ENCODE measurements at places on chromosomes 4 and X.

GRCh38 chr4:16916719-16917337 is 18.4 kb upstream of the LDB2 start:
- peak; percentile 80 for DNase-seq

DNA sequence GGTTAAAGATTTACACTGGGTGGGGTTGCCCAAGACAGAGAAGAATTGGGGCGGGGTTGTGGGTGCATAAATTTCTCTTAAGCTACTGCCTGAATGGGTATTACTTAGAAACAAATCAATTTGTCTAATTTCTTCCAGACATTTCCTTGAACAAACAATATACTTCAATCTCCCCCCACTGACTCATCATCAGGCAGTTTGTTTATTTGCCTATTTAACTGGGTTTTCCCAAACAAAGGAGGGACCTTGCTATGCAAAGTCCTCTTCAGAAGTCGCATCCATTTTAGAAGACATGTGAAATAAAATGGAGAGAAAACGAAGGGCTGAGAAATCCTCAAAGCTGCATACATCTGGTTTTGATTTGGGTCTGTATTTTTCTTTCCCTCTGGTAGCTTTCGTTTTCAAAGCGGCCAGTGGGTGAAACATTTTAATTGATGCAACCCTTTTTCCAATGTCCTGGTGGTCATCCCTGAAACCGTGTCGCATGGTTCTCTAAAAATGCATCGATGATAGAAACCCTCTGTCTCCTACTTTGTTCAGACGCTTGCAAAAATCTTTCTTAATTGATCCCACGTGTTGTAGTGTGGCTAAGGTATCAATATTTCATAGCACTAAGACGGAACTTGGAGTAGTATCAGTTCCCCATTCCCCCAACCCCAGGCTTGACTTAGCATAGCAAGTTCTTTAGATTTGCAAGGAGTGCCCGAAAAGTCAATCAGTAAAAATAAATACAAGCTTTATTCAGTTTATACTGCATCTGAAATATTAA is 115.1 kb upstream of the MXRA5 start:
- peak; percentile 16 for DNase-seq

DNA sequence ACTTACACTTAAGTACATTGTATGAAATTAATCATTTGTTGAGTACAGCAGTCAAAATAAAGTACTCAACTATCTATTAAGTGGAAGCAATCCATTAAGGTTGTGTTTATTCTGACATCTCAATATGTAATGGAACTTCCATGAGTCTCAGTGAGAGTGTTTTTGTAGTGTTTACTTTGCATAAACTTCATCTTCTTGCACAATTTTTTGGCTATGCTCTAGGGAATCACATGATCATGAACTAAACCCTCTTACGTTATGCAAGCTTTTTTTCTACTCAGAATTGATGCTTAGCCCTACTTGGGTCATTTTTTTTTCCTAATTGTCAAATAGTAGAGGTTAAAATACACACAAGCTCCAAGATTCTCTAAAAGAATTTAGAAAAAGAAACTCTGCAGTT is 21.1 kb upstream of the PIGA start:
- DNase-seq, result peak; percentile 12

- no peak for DNase-seq
These were observed 3.1 kb downstream of the COX18 start for GRCh38 chr4:73066445-73066844.

DNA sequence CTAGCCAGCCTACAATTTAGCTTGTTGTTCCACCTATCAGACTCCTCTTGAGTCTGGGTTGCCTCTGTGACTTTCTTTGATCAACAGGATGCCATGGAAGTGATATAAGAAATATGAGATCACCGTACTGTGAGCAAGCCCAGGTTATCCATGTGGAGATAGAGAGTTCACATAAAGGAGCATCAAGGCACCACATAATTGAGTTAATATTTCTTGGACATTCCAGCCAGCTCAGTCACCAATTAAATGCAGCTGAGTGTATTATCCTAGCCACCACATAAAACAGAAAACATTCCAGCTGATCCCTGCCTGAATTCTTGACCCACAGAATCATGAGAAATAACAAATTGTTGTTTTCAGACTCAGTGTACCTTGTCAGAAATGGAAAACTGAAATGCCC is 253.6 kb downstream of the PPP1R2C start:
- no peak for DNase-seq

GRCh38 chrX:18594079-18594478 is 77.8 kb downstream of the RS1 start:
- no peak for DNase-seq

DNA sequence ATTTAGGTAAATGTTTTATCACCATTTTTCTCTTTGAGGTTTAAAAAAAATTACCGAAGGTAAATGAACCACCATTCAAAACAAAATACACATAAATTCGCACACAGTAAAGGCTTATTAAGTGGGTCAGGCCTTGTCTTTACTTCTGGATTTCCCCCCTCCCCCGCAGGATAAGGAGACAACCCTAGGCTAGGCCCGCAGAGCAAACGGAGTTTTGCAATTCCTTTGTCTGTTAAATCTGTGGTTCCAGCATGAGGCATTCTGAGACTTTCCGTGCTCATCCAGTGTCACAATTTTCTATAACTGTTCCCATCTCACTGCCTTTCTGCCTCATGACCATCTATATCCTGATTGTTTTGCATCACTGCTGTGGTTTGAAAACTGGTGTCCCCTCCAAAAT is 307.4 kb downstream of the DCHS2 start:
- DNase-seq, result no peak

DNA sequence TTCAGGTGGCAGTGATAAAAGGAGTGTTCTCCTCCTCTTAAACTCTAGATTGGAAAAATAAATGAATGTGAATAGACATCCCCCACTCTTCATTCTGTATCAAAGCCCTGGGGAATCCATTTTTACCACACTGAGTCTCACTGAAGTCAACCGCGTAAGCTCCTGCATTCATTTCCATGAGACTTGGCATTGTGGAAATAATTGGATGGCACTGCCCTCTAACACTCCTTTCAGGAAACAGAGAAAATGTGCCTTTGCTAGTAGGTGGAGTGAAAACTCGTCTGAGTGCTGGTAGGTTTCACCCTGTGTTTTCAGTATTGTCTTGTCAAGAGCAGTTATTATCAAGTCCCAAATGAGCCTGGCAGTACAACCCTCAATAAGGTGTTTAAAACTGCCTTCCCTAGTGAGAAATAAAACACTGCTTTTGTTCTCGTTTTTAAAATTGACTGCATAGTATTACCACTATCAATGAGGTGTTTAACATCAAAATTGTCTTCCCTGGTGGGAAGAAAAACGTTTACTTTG is 9.7 kb upstream of the CDKN2AIP start:
- DNase-seq, result no peak

GRCh38 chr4:71404049-71404448 is 65.2 kb downstream of the SLC4A4 start:
- DNase-seq, result no peak

Measured in hepatocyte (in vitro differentiated cells).